ENCODE measurements at places on chromosomes 5 and 9.

- DNase-seq, result no peak
These were observed 17.0 kb downstream of the FRMPD1 start for GRCh38 chr9:37667706-37668105.

GRCh38 chr5:4868140-4868735, 271.9 kb upstream of the ADAMTS16 start:
- DNase-seq, result peak; percentile 43

- DNase-seq, result no peak
These were observed 426.3 kb upstream of the MEF2C start for GRCh38 chr5:89309268-89309667.

DNA sequence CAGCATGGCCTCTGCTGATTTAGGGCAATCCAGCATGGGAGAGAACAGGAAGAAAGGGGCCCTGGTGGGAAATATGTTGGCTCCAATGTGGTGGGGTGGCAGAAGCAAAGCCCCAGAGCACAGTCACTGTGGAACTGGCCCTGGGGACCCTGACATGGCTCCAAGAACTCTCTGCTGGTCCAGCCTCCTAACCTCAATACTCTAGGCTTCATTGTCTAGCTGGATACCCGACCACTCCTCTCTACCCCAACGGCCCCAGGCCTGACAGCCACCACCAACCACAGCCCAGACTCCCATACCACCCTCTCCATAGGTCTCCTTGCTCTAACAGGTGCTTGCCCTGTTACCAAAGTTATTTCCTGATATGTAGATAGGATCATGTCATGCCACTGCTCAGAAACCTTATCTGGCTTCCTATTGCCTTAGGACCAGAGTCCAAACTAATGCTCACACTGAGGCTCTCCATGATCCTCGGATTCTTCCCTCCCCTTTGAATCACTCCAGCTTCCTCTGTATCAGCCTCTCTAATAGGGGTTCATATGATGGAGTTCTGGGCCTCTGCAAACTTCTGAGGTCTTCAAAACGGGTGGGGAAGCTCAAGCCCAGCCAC, 12.9 kb downstream of the ACSL6 start:
- no peak for DNase-seq

GRCh38 chr9:107809871-107810460, 320.4 kb upstream of the KLF4 start:
- DNase-seq, result no peak

All from KBM-7 (cell line).